ENCODE measurements at places on chromosomes 7 and 10.

- DNase-seq = no peak
These were observed 56.7 kb downstream of the VSTM4 start for GRCh38 chr10:49058463-49059255.

GRCh38 chr7:133139801-133140200 lies 57.9 kb upstream of the CHCHD3 start:
- no peak for DNase-seq

GRCh38 chr10:71285180-71285545 lies 33.9 kb upstream of the SLC29A3 start:
- DNase-seq = no peak

DNA sequence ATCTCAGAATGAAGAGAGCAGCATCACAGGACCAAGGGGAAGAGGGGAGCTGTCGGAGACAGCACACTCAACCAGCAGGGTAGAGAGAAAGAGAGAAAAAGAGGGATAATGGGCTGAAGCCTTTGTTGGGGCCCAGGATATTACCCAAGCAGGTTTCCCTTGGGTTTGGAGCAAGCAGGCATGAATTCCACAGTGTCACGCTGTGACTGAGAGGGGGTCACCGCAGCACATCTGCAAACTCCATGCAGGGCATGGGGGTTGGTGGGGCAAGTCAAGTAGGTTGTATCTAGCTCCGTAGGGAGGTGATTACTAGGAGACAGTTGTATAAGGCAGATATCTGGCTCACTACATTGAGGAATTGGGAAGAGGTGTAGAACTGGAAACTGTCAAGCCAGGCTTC lies 42.2 kb upstream of the SEMA3E start:
- no peak for DNase-seq

- DNase-seq = no peak
These were observed 244.9 kb upstream of the KLF6 start for GRCh38 chr10:4029866-4030265.

DNA sequence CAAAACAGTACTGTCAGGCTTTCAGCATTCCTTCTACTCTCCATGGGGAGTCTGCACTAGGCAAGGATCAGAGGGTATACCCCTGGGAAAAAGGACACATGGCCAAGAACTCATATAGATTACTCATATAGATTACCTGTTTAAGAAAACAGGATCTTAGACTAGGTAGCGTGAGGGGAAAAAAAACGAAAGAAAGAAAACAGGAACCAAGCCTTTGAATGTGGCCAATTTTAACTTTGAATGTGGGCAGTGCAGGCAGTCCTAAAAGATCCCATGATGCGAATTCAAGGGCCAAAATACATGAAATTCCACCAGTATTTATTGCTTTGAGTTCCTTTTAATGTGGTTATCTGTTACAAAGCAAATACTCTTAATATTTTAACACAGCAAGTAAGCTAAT lies 108.6 kb upstream of the TAC1 start:
- no peak for DNase-seq

GRCh38 chr7:144527051-144527471 lies 123.6 kb upstream of the NOBOX start:
- no peak for DNase-seq

DNA sequence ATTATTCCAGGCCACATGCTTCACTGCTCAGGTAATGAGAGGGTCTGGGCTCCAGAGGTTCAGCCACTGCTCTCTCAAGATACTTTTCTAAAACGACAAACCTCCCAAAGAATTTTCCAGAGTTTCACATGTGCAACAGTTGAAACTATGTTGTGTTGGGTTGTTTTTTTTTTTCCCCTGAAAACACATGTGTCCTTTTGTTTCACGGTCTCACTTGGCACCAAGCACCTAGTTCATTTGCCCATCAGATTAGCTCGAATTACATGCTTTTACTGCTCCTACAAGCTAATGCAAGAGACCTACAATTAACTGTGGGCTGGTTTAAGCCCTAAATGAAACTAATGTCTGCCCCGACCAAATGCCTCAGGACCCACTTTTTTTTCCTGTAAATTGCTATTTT lies 313.3 kb downstream of the FGFR2 start:
- DNase-seq = no peak

DNA sequence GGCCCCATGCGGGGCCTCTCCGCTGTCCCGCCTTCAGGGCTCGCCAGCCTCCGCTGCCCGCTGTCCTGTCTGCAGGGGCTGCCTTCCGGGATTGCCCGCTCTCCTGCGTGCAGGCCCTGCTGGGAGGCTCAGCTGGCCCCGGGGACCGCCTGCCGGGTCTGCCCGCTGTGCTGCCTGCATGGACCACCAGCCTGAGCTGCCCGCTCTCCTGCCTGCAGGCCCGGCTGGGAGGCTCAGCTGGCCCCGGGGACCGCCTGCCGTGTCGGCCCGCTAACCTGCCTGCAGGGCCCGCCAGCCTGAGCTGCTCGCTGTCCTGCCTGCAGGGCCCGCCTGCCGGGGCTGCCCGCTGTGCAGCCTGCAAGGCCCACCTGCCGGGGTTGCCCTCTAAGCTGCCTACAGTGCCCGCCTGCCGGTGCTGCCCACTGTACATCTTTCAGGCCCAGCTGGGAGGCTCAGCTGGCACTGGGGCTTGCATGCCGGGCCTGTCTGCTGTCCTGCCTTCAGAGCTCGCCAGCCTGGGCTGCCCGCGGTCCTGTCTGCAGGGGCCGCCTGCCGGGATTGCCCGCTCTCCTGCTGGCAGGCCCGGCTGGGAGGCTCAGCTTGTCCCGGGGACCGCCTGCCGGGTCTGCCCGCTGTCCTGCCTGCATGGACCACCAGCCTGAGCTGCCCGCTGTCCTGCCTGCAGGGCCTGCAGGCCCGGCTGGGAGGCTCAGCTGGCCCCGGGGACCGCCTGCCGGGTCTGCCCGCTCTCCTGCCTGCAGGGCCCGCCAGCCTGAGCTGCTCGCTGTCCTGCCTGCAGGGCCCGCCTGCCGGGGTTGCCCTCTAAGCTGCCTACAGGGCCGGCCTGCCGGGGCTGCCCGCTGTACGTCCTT lies 165.1 kb downstream of the GLRX3 start:
- peak; percentile 16 for DNase-seq

- DNase-seq = no peak
These were observed 119.0 kb upstream of the EEPD1 start for GRCh38 chr7:36034020-36034419.

DNA sequence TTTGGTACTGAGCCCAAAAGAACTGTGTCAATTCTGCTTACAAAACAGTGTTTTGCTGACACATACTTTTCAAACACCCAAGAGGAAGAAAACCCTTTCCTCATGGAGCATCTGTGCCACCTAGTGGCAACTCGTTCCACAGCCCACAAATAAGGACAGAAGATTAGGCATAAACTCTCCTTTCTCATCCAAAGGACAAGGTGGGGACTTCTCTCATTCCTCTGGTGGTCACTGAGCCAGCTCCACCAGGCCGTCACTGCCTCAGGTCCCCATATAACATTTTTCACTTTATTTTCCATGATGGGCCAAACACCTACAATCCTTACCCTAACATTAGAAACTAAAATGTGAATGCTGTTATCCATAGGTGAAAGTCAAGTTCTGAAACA lies 76.9 kb downstream of the RNF216 start:
- peak; percentile 50 for DNase-seq

- no peak for DNase-seq
These were observed 131.4 kb downstream of the PAXIP1 start for GRCh38 chr7:154871507-154871906.

DNA sequence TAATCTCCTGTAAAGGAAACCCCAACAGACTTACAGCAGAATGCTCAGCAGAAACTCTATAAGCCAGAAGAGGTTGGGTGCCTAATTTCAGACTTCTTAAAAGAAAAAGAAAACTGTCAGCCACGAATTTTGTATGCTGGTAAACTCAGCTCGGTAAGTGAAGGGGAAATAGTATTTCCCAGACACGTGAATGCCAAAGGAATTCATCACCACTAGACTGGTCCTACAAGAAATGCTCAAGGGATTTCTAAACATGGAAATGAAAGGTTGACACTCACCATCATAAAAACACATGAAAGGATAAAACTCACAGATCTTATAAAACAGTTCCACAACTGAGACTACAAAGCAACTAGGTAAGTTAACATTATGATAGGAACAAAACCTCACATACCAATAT lies 68.6 kb downstream of the GLCCI1 start:
- no peak for DNase-seq

DNA sequence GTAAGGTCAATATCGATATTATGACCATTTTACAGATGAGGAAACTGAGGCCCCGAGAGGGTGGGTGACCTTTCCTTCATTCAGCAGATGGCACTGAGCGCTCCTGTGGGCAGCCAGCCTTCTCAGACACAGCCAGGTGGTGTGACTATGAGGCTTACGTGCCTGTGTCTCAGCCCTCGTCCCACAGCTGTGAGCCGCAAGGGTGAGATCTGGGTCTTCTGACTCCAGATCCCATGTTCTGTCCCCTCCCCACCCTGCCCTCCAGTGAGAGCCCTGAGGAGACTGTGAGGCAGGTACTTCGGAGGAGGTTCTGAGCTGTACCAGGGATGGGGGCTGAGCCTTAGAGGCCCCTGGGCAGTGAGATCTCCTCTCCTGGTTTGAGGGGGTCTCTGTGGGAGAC lies 613.8 kb upstream of the FOXK1 start:
- DNase-seq = no peak

GRCh38 chr10:16586358-16587138 lies 64.9 kb upstream of the C1QL3 start:
- no peak for DNase-seq

All from activated T-helper 1 cell treated with Interleukin-2 at 50 U/mL for 16 hours (primary cell).